ENCODE measurements at places on chromosomes 13 and 19. TPM values are rescaled to one million over a fixed set of nuclear protein-coding genes. Genes with fewer than 3 reads are reported as not detected.

The PTH2 gene
- total RNA-seq, result not detected

The WASF3 gene
- total RNA-seq, result 7.7 TPM

The COMP gene
- total RNA-seq, result 0.60 TPM

The ZNF723 gene
- not detected for total RNA-seq

The ZNF470 gene
- 1.3 TPM for total RNA-seq

The NXNL1 gene
- not detected for total RNA-seq

- no peak for DNase-seq
Observed at GRCh38 chr19:55115446-55116065, 1.9 kb downstream of the PPP1R12C start.

DNA sequence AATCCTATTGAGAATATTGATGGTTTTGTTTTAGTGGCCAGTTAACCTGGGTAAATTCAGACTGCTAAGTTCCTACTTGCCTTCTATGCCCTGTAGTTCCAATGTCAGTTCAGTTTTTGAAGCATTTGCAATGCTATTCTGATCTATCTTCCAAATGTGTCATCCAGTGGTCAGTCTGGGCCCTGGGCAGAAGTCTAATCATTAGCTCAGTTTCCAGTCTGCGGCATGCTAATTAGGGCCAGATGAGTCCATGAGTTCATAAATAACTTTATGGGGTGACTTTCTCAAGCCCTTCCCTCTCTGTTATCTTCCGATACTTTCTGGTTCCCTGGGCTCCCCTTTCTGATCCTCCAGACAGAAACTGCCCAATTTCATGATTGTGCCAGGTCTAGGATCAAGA is 32.7 kb downstream of the FAM187B start:
- no peak for DNase-seq

DNA sequence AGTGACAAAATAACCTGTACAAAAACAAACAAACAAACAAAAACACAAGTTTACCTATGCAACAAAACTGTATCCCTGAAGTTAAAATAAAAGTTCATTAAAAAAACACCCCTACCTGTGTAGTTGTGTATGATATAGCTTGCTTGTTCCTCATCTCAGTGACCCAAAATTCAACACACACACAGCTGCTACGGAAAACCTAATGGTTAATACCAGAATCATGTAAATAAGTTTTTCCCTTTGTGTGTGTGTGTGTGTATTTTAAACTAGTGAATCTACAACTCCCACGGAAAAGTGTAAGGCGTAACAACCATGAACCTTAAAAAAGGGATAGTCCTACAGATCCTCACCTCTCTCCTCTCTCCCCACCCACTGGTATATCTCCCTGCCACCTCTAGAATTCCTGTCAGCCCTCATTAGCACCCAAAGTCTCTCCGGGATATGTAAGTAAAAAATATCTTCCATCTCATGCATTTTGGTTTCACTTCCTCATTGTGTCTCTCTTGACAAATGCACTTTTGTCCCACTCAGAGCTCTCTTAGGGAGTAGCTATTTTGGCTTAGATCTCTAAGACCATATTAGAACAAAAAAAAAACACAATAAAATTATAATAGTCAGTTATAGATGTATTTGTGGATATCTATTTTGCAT is 2236.5 kb downstream of the PCDH9 start:
- DNase-seq, result no peak

DNA sequence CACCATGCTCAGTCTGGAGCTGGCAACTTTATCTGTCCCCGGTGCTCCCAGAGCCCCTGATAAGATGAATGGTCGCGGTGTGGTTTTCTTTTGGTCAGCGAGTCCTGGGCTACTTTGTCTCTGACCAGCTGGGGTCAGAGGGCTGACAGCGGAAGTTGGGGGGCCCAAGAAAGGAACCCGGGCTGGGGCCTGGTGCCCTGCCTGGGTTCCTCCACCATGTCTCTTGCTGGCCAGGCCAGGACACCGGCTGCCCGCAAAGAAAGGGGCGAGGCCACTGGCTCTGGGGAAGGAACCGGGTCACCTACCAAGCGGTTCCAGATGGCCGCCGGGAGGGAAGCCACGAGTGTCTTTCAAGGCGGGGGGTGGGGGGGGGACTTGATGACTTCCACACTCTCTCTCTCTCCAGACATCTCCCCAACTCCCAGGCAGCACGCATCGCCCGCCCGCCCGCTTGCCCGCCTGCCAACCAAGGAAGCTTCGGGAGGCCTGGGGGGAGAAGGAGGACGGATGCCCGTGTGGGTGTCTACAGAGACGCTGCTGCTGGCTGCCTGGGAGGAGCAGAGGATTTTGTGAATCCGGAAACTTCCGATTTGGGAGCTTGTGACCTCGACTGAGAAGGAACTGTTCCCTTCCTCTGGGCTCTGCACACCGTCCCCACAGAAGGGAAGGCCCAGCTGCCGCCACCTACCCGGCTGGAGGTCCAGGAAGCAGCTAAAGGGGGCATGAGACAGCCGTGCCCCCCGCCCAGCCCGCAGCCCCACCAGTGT is 1.1 kb downstream of the PIP5K1C start:
- peak; percentile 35 for DNase-seq

DNA sequence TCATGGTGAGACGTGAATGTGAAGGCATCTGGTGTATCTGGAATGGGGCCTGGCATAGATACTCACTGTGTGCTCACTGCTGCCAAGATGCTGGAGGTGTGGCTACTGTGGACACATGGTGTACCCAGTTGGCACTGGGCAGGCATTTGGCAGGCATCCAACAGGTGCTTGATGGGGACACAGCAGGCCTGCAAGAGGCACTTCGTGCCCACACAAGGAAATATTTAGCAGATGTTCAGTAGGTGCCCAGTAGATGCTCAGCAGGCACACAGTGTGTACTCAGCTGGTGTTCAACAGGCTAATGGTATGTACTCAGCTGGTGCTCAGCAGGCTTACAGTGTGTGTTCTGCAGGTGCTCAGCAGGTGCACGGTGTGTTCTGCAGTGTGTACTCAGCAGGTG is 14.2 kb downstream of the CRTC1 start:
- DNase-seq, result peak; percentile 70

- DNase-seq, result no peak
Observed at GRCh38 chr13:99859178-99860177, 112.1 kb downstream of the ZIC5 start.

DNA sequence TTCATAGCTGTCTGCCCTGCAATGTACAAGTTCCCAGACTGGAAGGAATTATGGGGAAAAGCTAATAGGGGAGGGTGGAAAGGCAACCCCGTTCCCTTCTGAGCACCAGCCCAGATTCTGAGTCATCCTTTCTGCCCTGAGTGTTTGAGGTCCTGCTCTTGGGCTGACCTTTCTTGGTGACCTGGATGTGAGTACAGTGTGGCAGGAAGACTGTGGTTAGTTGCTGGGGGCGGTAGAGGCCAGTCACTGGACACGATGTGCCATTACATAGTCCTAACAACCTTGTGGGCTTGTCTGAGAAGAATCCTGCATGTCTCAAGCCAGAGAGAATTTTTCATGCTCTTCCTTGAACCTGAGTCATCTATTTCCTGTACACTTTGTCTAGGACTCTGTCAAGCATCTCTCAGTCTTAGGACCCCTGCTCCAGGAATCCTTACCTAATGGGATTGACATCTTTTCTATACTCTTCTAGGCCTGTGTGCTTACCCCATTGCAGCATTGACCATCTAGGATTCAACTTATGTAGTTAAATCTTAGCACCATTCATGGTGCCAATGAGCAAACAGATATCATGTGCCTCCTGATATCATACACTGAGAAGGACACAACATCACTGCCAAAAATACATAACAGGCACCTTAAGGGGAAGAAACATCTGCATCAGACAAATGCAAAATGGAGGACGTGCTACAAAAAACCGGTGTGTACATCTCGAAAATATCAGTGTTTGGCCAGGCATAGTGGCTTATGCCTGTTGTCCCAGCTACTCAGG is 8.1 kb upstream of the ANGPTL4 start:
- peak; percentile 9 for DNase-seq

DNA sequence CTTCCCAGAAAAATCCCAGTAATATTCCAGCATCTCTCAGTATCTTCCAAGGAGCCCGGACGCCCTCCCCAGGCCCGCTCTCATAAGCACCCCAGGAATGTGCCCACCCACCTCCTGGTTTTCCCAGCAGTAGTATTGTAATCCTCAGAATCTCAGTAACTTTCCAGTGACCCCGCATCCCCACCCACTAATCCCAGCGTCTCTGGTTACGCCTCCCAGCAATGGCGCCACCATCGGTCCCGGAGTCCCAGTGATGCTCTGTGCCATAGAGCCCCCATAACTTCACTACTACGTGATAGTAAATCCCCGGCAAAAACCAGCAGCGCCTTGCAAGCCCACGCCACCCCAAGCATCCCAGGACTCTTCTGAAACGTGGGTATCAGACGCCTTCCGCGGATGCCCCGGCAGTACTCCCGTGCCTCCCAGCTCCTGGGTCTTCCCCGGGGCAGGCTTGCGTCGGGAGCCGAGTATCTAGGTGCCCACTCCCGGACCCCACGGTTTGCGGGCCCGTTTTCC is 928 bp upstream of the PNPLA6 start:
- DNase-seq, result peak; percentile 63

DNA sequence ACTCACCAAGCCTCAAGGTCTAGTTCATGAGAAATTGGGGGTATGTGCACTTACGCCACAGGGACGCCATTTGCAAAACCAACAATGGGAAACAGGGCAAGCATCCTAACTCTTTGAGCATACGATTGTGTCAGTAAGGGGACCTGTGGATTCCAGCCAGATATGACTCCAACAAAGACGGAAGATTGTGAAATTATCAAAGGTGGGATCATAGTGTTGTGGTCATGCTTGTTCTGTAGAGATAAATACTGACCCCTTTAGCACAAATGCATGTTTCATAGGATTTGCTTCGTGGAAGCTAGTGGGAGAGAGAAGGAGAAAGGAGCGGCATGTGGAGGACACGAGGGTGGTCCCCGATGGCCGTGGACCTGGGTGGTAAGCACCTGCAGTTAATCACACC is 37.8 kb downstream of the GATAD2A start:
- DNase-seq, result no peak

DNA sequence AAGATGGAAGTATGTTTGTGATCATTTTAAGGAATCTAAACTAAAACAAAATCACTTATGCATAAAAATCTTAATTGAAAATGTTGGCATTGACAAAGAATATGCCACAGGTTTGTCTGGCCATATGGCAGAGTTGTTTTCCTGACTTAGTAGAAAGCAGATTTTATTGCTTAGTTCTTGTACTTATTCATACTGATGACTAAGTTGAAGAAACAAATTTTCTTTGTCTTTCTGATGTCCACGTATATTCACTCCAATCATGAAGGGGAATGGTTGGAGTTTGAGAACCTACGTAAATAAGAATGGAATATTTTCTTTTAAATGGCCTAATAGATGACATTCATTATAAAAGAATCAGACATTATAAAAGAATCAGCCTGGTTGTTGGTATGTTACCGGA is 8.0 kb upstream of the GPC6 start:
- DNase-seq, result no peak

GRCh38 chr13:78393286-78394142 is 209.8 kb downstream of the POU4F1 start:
- DNase-seq, result no peak

Data from pancreas (tissue), 10 donors.